ENCODE measurements at places on chromosomes 1 and 21.

- no peak for DNase-seq
These were observed 35.0 kb upstream of the AGO1 start for GRCh38 chr1:35847935-35848565.

DNA sequence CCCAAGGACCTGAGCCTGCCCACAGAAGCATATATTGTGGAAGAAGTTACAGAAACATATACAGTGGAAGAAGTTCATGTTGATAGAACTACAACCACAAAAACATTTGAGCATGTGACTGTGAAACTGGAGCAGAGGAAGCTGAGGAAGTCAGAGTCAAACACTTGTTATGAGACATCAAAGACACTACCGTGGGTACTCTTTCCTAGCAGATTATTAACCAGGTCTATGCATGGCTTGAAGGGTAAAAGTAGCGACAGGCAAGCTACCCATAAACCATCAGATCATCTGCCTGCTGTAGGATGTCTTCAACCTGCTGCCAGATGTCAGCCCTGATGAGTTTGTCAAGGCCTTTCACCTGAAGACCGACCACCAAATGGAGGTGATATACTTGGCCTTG lies 35.8 kb downstream of the IVNS1ABP start:
- no peak for DNase-seq

- peak; percentile 84 for DNase-seq
These were observed 64.9 kb upstream of the FCGR2A start for GRCh38 chr1:161440312-161440894.

DNA sequence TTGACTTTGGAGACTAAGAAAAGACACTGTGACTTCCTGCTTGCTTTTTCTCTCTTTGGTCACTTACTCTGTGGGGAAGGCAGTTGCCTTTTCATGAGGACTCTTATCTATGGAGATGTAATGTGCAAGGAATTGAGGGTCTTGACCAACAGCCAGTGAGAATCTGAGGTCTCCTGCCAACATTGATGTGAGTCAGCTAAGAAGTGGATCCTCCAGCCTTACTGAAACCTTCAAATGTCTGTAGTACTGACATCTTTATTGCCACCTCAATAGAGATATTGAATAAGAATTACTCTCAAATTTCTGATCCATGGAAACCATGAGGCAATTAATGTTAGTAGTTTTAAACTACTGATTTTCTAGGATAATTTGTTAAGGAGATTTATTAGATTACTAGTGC lies 598.4 kb downstream of the ADGRL2 start:
- no peak for DNase-seq

GRCh38 chr1:154176337-154176736 lies 15.6 kb downstream of the TPM3 start:
- peak; percentile 69 for DNase-seq

GRCh38 chr1:161763522-161764098 lies 2.5 kb upstream of the ATF6 start:
- peak; percentile 72 for DNase-seq

GRCh38 chr1:78649628-78650027 lies at the start of gene IFI44:
IFI44 (plus strand) TSS chr1:78649831; CDS start chr1:78650196, 365 bp downstream.
- peak; percentile 81 for DNase-seq

DNA sequence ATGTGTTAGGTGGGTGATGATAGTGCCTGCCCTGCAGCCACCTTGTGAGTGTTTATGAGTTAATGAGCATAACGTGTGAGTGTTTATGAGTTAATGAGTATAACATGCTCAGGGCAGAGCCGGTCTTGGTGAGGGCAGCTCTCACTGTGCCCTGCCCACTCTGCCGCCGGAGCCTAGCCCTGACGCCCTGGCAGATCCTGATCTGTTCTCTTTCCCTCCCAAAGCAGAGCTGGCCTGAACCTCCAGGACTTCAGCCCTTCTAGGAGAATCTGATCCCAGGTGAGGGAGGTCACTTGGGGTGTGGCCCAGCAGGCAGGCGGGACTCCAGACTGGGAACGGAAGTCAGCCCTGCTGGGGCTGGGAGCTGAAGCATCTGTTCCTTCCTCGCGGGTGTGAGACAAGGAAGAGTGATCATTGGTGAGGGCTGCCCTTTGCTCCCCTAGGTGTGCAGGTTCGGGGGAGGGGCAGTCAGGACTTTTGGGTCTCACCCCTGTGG lies 5.7 kb downstream of the FBLIM1 start:
- DNase-seq: peak; percentile 65

- DNase-seq: no peak
These were observed 769 bp upstream of the ADAMTS4 start for GRCh38 chr1:161199506-161200139.

DNA sequence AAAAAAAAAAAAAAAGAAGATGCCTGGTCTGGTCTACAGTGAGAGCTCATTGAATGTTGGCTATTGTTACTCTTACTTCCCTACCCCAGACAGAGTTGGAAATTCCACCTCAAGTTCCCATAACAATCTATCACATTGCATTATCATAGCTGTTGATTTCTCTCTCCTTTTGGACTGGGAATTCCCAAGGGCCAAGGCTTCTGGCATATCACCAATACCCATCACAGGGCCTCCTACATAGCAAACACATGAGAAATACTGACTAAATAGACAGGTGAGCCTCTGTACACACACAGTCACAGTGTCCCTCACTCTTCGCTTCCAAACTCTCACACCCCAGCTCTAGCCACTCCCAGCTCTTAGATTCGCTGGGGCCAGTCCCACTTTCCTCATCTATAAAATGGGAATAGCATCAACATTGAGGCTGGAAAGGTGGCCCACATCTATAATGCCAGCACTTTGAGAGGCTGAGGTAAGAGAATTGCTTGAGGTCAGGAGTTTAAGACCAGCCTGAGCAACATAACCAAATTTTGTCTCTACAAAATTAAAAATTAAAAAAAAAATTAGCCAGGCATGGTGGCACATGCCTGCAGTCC lies 6.4 kb downstream of the PTAFR start:
- DNase-seq: no peak

GRCh38 chr1:109641078-109641740 lies 14.7 kb upstream of the GSTM4 start:
- DNase-seq: no peak
